ENCODE measurements at places on chromosomes 11 and 22.
A peak's percentile ranks its signal among the peaks of the same experiment; 100 is the strongest.

DNA sequence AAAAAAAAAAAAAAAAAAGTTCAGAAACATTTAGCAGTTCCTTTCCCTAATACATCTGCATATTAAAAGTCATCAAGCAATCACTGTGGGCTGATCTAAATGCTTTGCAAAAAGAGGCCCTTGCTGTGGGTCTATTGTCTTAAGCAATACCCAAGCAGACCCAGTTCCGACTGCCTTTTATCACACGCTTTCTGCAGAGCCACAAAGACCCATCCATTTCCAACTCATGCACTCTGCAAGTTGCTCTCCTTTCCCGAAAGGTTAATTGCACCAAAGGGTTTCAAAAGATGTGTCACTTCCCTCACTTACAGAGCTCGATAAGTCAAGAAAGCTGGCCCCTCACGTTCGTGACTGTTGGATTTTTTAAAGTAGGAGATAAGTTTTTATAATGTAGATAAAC, 138.9 kb downstream of the MPPED1 start:
- DNase-seq = no peak

DNA sequence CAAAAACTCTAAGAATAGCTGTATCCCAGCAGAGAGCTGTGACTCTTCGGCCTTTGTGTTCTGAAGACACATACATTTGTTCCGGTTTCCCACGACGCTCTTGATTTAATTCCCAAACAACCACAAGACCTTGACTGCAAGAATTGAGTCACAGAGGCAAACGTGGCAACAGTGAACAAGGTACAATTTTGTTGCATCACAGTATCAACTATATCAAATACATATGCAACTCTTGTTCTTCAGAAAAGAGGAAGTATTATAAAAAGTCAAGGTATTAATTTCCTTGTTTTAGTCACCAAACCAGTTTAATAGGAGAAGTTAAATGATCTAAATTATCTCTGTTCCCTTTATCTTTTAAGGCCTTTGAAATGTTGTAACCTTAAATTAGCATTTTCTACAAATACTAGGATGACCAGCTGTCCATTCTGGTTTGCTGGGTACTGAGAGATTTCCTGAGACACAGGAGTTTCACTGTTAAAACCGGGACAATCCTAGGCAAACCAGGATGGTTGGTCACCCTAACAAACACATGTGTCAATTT, 11.1 kb downstream of the HPS5 start:
- DNase-seq = peak; percentile 51

DNA sequence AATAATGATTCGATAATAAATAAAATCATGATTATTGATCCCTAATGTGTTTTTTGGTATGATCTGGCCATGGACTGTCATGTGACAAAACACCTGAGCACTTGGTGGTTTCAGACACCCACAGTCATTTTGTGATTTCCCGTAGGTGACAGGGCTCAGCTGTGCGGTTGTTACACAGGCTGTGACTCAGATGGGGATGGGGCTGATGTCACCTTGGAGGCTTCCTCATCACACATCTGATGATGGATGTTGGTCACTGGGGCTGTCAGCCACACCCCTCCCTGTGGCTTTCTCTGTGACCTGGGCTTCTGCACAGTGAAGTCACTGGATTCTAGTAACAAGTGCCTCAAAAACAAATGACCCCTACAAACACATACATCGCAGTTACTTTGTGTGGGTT, 995.1 kb downstream of the BRD1 start:
- no peak for DNase-seq

DNA sequence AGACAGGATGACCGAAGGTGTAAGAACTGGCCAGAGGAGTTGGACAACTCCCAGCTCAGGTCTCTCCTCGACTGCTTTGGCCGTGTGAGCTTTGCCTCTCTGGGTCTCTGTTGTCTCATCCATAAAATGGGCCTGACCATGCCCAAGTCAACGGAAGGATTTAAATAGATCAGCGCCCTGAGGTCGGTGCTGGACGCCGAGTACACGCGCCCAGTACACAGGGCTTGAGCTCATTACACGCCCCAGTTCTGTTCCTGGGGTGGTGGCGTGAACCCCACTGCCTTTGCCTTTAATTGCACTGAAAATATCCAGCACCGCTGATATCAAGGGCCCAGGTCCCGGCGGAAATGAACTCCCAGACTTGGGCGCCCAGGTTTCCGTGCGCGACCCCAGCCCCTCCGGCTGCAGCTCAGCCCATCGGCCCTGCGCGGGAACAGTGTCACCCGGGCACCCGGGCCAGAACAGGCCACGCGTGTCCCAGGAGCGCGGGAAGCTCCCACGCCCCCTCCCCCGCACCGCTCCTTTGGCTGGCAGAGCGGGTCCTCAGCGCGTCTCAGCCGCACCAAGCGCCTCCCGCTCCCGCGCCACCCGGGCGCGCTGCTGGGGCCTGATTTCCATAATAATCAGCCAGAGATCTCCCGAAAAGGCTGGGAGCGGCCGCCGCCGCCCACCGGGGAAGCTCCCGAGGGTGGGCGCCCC, 42.2 kb downstream of the CYTH4 start:
- DNase-seq = no peak

DNA sequence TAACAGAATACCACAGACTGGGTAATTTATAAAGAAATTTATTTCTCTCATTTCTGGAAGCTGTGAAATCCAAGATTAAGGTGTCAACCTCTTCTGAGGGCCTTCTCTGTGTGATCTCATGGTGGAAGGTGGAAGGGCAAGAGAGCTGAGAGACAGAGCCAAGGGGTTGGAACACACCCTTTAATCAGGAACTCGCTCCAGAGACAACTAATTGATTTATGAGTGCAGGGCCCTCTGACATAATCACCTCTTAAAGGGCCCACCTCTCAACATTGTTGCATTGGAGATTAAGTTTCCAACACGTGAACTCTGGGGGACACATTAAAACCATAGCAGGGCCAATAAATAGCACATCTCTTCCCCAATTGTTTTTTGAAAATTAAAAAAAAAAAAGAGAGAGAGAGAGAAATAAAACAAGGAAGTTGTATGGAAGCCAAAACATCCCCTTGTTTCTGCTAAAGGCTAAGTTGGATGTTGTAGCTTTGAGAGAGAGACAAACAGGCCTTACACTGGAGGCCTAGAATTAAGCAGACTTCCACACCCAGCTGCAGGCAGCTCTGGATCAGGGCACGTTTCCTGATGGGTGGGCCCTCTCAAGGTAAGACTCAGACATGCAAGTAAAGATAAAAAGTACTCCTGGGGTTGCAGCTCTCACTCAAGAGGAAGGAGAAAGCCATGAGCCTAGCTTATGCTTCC, 64.1 kb upstream of the BIRC3 start:
- DNase-seq = no peak

- DNase-seq = no peak
Observed at GRCh38 chr11:61951484-61952135, 1.5 kb downstream of the BEST1 start.

DNA sequence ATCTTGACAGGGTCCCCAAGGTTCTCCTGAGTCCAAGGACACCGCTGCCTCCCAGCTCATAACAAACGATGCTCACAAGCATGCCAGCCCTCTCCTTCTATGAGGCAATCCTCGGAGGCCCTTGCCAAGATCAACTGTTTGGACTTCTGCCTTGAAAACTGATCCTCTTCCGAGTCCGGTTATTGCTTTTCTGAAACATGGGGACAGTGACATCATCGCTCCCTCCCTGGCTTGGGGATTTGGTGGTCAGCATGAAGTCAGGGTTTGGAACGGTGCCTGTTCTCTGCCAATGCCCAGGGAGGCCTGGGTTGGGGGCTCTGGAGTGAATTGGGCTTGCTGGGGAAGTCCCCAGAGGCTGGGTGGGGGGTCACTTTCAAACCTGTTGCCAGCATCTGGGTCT, 149.3 kb downstream of the FBXO7 start:
- no peak for DNase-seq

All from GM06990 (cell line).